ENCODE measurements at places on chromosomes 3 and 15.

- no peak for DNase-seq
These were observed 259.7 kb downstream of the TBL1XR1 start for GRCh38 chr3:176937541-176937940.

- no peak for DNase-seq
These were observed 13.1 kb downstream of the AP3S2 start for GRCh38 chr15:89880727-89881126.

GRCh38 chr3:189845069-189845468 is 213.9 kb downstream of the TP63 start:
- no peak for DNase-seq

GRCh38 chr3:177035676-177036075 is 161.6 kb downstream of the TBL1XR1 start:
- no peak for DNase-seq

DNA sequence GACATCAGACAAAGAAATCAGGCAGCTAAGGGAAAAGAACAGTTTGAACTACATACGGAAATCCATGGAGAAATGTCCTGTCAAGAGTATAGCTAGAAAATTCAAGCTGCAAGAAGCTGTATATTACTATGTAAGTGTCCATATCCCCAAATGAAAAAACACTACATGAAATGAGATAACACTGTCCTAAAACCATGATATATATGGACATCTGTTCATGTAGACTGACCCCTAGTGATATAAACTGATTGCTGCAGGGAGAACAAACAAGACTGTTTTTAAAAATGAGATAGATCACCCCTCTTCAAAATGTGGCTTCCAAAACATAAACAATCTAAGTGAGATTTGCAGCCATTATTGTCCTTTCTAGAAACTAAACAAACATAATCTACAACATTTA is 985.6 kb downstream of the EPHA3 start:
- no peak for DNase-seq

DNA sequence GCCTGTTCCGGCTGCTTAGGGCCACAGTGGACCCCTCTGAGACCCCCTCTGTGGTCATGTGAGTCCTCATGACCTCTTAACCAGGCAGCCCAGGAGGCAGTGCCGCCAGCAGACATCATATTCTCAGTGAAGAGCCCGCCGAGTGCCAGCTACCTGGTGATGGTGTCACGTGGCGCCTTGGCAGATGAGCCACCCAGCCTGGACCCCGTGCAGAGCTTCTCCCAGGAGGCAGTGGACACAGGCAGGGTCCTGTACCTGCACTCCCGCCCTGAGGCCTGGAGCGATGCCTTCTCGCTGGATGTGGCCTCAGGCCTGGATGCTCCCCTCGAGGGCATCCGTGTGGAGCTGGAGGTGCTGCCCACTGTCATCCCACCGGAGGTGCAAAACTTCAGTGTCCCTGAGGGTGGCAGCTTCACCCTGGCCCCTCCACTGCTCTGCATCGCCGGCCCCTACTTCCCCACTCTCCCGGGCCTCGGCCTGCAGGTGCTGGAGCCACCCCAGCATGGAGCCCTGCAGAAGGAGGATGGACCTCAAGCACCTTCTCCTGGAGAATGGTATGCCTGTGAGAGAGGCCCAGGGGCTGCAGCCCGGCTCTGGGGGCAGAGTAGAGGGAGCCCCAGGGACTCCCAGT is 176.1 kb downstream of the TBC1D2B start:
- DNase-seq, result no peak

DNA sequence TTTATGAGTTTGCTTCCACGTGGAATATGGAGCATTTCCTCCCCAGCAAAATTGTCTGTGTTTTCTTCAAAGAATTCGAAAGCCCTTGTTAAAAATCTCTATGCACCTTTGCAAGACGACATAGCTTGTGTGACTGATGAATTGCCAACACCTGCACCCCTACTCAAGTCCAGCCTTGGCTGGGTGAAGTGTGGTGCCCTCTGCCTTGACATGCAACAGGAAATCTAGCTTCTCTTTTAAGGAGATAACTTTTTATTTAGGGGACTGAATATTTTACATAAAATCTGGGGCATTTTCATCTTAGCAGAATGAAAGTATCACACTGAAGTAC is 647 bp downstream of the HMG20A start:
- DNase-seq, result no peak
